ENCODE measurements at places on chromosomes 5 and 9.

GRCh38 chr5:129541648-129542251 is 81.7 kb downstream of the ADAMTS19 start:
- no peak for DNase-seq

DNA sequence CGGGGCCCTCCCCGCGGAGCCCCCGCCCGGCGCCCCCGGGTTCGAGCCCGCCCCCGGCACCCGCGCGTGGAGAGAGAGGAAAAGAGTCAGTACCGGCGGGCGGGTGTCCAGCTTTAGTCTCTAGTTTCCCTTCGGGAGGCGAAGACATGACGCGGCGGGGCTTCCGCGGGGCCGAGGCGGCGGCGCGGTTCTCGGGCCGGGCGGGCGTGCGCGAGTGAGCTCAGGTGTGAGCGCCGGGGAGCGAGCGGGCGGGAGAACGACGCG is 181 bp downstream of the DAP start:
- DNase-seq: no peak

DNA sequence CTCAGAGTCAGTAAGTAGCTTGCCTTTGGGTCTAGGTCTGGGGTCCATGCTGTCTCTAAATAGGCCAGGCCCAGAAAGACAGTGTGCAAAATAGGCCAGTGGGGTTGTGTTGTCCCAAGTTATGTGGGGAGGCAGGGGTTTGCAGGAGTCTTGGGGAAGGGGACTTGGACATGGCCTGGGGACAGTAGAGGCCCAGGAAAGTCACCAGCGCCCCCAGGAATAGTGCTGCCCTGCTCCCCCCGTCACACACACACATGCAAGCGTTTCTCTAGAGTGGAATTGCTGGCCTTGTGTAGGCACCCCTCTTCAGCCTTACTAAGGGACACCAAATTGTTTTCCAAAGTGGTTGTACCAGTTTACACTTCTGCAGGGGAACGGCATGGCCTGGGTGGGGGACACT is 227.5 kb downstream of the PBX3 start:
- DNase-seq: no peak

DNA sequence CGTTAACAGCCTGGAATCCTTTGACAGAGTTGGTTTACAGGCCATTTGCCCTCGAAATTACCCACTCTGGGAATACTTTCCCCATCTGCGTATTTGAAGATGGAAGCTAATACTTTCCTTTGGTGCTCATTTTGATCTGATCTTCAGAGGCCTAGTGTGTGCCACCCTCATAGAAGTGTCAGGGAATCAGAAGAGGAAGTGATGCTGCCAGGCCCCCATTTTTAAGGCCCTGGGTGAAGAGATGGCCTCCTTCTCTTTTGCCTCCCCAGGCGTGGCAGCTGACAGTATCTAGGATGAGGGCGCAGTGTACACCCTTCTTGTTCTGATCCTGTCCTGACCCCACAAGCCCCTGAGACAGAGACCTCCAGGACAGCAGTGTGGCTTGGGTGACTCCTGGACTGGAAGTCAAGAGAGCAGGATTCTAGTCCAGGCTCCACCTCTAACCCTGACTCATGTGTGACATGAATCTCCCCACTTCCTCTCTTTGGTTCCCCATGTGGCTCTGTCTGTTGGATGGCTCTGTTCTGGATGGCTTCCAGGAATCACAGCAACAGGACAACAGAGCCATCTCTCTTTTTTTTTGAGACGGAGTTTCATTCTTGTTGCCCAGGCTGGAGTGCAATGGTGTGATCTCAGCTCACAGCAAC is 27.8 kb downstream of the CSF1R start:
- no peak for DNase-seq

DNA sequence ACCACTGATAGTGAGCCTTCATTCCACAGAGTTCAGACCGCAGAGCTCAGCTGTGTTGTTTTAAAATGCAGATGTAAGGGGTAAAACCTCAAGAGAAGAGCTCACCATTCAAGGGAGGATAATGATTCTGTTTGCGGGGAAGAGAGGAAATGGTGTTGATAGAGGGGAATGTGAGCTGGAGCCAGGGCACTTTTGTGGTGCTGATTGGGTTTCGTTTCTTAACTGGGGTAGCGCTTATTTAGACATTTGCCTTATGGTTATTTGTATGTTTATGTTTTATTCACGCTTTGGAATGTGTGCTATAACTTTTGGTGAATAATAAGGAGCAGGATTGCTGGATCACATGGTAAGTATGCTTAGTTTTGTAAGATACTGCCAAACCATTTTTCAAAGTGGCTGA is 42.5 kb downstream of the STXBP1 start:
- no peak for DNase-seq

- no peak for DNase-seq
Observed at GRCh38 chr5:33690374-33691135, 201.2 kb downstream of the ADAMTS12 start.

DNA sequence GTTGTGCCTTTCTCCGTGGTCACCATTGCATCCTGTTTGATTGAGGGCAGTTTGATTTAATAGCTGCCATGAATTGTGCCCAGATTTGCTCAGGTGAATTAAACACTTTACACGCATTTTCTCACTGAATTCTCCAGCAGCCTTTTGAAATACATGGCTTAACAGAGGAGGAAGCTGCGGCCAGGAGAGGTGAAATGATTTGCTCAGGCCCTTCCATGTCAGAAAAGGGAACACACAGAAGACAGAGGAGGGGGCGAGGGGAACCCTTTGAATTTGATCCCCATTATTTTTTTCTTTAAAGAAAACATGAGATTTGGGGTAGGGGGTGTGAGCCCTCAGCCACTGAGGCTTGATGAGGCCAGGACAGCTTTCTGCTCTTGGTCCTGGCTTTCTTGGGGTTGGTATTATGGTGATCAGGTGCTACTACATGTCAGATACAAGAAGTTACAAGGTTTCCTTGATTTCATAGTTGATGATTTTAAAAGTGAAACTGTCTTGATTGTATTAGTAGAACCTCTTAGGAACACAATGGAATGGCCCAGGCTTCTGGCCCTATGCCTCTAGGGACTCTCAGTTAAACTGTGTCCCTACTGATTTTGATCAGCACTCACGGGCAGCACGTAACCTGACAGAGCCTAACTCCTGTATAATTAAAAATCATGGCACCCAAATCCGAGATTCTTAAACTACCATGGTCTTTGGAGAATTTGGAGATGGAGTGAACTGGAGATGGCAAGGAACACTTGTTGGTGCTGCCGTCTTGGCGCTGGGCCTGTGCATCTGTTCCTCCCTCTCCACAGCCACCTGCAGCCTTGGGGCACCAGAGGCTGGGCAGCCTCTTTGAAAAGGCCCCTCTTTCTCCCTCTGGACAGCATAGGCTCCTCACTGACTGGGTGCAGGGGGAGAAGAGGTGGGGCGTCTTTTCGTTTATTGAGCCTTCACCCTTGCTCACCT is 107.9 kb downstream of the TRIO start:
- DNase-seq: no peak

DNA sequence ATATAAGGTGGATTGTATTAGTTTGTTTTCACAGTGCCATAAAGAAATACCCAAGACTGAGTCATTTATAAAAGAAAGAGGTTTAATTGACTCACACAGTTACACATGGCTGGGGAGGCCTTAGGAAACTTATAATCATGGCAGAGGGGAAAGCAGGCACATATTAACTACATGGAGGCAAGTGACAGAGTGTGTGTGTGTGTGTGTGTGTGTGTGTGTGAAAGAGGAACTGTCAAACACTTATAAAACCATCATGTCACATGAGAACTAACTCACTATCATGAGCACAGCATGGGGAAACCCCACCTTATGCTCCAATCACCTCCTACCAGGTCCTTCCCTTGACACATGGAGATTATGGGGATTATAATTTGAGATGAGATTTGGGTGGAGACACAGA is 118.6 kb downstream of the SPEF2 start:
- no peak for DNase-seq

- DNase-seq: no peak
Observed at GRCh38 chr5:133779828-133780475, 167.6 kb upstream of the FSTL4 start.

GRCh38 chr5:109676920-109677319 is 12.8 kb upstream of the MAN2A1 start:
- no peak for DNase-seq
